ENCODE measurements at places on chromosomes 4 and X.

- DNase-seq, result no peak
These were observed 153.3 kb downstream of the SH3KBP1 start for GRCh38 chrX:19734111-19734510.

GRCh38 chr4:3449047-3449573 lies 7.3 kb downstream of the HGFAC start:
- no peak for DNase-seq

- DNase-seq, result no peak
These were observed 1454.3 kb downstream of the FSTL5 start for GRCh38 chr4:160709546-160709945.

GRCh38 chr4:26916195-26916594 lies 55.6 kb downstream of the STIM2 start:
- no peak for DNase-seq

DNA sequence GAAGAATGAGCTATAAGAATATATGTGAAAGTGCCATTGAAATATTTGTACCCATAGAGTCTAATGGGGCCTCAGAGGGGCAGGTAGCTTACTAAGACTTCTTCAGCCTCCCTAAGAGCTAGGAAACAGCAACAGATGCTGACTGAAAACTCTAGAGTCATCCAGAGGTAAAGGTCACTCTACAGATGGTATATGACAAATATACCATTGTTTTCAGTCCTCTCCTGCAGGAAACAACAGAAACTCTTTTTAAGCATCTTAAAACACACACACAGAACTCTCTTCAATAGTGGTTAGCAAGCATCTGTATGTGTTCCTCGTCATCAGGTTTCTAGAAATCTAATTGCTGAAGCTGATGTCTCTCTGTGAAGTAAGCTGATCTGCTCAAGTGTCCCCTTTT lies 313.8 kb upstream of the GATB start:
- no peak for DNase-seq

- DNase-seq, result no peak
These were observed 82.4 kb upstream of the SMIM10 start for GRCh38 chrX:134908356-134908755.

DNA sequence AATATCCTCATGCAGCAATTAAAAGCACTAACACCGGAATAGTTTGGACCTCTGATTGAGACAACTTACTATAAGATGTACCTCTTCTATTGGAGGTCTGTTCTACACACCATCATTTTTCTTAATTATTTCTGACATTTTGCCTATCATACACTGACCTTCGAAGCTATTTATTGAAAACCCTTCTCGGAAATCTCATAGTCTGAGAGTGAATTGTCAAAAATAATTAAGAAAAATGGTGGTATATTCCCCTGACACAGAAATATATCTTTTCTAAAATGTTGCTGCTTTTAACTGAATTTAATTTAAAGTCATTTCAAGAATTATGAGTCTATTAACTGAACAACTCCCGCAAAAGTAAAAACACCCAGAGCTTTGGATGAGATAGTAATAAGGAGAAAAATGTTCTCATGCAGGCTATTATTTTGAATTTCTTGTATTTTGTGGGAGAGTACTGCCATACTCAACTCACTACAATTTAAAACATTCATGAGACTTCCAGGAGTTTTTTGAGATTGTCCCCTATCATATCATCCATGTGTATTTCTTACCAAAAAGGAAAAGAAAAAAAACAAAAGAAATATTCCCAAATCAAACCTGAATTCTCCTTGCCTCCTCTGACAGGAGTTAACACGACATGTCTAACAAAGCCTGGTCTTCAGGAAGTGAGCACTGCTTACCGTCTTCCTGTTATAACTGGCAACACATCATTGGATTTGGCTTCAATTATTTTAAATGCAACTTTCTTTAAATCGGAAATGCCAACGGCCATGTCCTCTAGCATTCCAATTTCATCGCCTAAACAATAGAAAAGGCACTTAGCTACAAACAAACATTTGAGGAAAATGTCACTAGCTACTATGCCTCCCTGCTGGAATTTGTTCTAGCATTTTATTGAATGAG lies 485.3 kb downstream of the IL15 start:
- no peak for DNase-seq

- no peak for DNase-seq
These were observed 307.7 kb downstream of the GPM6A start for GRCh38 chr4:175504318-175504717.

- DNase-seq, result no peak
These were observed 150.1 kb downstream of the DIPK2B start for GRCh38 chrX:45050558-45050957.

DNA sequence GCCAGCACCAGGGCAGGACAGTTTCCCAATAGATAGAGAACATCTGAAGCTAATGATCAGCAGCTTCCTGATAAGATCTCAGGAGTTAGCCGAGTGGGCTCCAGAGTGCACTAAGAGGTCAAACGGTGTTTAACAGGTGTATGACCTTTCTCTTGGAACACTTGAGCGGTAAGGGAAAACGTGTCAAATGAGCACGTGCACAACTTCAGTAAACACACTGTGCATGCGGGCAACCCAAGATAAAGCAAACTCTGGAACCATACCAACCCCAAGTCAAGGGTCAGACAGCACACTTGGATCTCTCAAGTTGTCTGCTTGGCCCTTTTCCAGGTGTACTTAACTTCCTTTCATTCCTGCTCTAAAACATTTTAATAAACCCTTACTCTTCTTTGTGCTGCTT lies 1941.5 kb upstream of the PCDH10 start:
- no peak for DNase-seq

GRCh38 chr4:186265683-186266652 lies at the start of gene F11:
F11 (plus strand) TSS chr4:186266189; CDS start chr4:186267137, 948 bp downstream.
- DNase-seq, result no peak

- DNase-seq, result no peak
These were observed 136.6 kb upstream of the ATP6AP2 start for GRCh38 chrX:40444133-40444532.

GRCh38 chr4:53505947-53506346 lies 85.3 kb downstream of the LNX1 start:
- DNase-seq, result no peak

DNA sequence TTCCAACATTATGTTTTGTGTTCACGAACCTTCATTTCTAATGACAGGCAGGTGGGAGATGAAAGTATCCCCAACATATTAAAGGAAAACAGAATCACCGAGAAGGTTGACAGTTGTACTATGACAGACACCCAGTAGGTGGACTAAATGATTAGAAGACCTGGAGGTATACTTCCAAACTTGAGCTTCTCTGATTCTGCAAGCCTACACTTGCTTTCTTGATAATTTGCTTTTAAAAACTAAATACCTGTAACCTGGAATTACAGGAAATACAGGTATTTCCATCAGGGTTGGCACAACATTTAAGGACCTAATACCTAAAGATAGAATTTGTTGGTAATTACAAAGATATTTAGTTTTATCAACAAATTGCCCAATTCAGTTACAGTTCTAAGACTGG lies 43.4 kb downstream of the C4orf51 start:
- DNase-seq, result no peak

GRCh38 chrX:103056902-103057301 lies 7.1 kb downstream of the BEX1 start:
- DNase-seq, result no peak

DNA sequence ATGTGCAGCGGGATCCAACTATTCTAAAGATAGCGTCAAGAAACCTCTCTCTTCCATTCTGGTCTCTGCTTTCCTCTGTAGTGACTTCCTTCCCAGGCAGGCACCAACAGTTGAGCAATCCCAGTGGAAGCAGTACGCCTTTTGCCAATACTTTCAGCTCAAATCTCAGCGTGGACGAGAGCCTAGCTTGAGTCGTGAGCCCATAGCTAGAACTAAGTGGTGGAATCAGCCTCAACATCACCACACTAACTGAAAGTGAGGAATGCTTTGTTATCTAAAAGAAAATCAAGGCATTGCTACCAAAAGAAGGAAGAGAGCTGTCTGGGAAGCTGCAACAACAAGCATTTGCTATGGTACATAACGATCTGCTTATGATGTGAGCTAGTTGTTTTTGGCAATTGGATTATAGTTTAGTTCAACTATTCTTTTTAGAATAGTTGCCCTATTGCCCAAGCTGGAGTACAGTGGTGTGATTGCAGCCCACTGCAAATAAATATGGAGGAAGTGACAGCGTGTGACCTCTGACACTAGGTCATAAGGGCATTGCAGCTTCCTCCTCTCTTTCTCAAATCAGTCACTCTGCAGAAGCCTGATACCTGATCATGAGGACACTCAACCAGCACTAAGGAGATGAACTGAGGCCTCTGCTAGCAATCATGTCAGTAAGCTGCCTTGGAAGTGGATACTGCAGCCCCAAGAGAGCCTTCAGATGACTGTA lies 24.7 kb upstream of the FRYL start:
- DNase-seq, result no peak

DNA sequence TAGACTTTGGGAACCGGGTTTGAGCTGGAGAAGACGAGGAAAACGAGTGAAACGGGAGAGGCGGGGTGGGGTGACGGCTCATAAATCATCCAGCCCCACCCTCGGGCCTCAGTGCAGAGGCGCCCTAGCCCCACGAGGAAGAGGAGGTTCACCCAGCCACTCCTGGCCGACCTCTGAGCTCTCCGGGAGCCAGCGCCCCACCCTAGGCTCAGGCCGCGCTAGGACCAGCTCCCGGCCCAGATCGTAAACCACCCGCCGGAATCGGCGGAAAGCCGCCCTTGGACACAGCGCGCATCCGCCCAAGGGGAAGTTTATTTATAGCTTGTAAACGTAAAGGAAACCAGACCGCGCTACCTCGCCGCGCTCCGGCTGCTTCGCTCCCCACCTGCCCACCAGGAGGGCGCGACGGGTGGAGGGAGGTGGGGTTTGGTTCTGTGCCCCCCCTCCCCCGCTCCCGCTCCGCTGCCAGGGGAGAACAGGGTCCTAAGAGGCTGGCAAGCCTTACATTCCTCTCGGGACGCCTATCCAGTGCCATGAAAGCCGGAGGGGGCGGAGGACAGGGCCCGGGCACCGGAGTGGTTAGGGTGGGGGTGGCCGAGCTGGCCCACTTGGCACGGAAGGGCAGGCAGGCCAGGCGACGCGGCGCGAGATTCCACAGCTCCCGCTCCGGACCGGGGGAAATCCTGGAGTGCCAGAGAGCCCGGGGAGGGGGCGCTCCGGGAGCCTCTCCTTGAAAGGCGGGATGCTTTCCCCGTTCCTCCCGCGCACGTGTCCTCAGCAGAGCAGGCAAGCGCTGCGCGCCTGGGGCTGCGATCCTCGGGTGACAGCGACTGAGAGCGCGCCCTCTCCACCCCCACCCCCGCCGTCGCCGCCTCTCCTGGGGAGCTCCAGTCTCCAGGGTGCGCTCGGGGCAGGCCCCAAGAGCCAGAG lies 84.2 kb downstream of the BCOR start:
- DNase-seq, result peak; percentile 31

DNA sequence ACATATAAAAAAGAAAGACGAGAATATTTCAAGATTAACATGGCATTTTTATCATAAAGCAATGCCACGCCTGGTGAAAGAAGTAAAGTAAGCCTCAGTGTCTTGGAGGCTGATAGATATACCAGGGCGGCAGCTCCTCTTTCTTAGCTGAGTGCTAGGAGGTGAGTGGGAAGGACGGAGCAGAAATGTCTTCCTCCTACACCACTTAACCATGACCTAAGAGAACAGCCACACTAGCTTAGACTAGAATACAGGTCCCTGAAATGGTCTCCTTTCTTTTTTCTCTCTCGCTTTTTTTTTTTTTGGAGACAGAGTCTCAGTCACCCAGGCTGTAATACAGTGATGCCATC lies 75.0 kb downstream of the NAF1 start:
- DNase-seq, result no peak

DNA sequence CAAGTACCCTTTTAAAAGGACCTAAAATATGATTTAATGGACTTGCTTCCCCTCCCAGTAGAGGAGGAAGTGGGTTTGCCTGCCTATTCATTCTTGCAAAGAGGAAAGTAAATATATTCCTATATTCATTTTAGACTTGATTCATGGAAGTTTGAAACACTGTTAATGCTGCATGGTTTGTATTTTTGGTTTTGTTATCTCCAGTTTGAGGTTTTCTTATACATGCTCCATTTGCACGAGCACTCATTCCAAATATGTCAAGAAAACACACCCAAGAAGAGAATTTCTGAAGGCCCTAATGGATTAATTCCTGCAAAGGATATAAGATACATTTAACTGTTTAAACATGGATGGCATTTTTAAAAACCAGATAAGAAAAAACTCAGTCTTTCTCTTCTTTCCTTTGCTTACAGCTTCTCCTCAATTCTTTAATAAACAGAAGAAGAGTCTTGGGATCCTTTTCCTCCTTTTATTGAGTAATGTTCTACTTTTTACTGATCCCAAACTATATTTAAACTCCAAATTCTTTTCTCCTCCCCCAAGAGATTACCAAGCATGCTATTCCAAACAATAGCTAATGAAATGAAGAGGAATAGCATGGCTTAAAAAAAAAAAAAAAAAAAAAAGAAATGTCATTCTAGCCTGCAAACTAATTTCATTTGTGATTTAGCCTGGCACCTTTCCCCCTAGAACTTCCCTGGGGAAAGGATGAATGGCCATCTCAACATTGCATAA lies 54.6 kb upstream of the LDB2 start:
- no peak for DNase-seq

- no peak for DNase-seq
These were observed 695.4 kb downstream of the ARAP2 start for GRCh38 chr4:35548921-35549320.

- DNase-seq, result no peak
These were observed 32.5 kb downstream of the FSTL5 start for GRCh38 chr4:162131256-162131655.

DNA sequence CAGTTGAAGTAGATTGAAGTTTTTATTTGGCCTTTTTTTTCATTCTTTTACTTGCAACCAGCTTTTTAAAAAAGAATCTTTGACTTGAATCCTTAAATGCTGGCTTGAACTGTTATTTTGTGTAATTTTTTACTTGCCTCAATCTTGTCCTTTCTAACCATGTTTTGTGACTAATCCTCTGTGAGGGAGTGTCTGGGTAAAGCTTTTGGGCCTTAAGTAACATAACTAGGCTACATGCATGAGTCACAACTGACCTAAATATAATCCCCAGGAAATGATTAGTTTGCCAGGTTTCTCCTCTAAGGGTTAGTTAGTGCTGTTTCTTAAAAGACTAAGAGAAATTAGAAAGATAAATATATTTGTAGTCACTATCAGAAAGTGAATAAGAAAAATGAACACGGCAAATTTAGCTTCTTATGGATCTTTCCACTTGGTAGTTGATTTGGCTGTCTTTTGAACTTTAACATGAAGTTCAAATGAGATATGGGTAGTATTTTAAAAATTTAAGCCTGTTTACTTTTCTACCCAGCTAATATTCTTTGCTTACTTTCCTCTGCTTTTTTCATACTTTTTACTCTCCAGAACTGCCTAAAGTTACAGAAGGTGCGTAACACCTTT lies 13.0 kb downstream of the EXOC1 start:
- DNase-seq, result no peak

GRCh38 chr4:41658163-41658562 lies 90.4 kb downstream of the PHOX2B start:
- DNase-seq, result no peak

All from NCI-H2081 treated with DMSO at 0.1 percent for 48 hours (cell line).